ENCODE measurements at places on chromosomes 7 and 10.

DNA sequence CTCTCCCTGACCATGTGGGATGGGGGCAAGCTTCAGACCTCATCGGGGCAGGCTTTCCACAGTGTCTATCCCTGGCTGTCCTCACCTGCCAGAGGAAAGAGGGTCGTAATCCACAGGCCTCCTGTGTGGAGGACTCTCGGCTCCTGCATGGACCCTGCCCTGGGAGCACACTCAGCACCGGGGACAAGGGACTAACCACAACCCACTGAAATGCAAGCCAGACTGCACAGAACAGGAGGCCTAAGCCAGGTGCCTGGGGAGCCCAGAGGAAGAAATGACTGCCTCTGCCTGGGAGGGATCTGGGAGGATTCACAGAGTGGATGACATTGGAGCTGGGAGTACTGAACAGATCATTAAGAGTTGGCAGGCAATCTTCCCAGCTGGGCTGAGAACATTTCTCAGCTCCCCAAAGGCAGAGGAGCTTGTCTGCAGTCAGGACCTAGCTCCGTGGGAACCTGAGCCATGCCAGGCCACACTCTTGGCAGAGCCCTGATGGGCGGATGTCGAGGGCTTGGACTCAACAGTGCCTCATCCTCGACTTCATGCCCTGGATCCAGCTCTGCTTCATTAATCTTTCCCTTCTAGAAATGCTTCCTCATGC lies 213.4 kb downstream of the USP6NL start:
- DNase-seq, result no peak

- DNase-seq, result no peak
These were observed 19.4 kb upstream of the IL15RA start for GRCh38 chr10:5996696-5997095.

GRCh38 chr7:31550432-31550831 lies 36.5 kb downstream of the ITPRID1 start:
- no peak for DNase-seq

GRCh38 chr7:50396856-50397255 lies 53.3 kb downstream of the FIGNL1 start:
- DNase-seq, result no peak

GRCh38 chr7:101942603-101943210 lies 125.3 kb downstream of the CUX1 start:
- no peak for DNase-seq

GRCh38 chr7:138662076-138662990 lies 38.8 kb downstream of the SVOPL start:
- DNase-seq, result no peak

DNA sequence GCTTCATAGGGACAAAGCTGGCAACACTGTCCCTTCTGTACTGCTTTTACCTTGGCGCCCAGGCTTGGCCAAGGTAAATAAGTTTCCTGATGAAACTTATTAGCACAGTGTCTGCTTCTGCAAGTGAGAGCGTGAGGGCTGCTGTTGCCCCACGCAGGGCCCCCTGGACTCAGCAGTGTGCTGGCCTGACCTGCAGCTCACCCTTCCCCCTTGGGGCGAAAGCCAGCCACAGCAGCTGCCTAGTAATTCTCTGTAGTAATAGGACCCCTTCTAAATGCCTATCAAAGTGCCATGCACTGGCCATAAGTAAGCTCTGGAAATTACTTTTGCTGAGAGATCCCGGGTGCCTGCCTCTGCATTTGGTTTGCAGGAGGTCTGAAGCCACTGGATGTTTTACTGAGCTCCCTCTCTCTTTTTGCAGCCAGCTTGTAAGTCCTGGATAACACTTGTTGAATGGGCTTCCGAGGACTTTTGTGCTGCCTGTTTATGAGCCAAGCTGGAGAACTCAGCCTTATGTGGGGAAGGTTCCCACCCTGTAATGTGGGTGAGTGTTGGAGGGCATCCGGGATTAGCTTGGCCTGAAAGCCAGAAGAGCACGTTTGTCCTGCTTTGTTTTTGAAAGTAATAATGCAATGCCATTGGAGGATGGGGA lies 293.9 kb downstream of the C7orf25 start:
- no peak for DNase-seq

- no peak for DNase-seq
These were observed 579 bp downstream of the IDI1 start for GRCh38 chr10:1048349-1048731.

- no peak for DNase-seq
These were observed 13.5 kb upstream of the MSRB2 start for GRCh38 chr10:23081891-23082290.

GRCh38 chr10:110698782-110699201 lies 54.7 kb downstream of the RBM20 start:
- no peak for DNase-seq

DNA sequence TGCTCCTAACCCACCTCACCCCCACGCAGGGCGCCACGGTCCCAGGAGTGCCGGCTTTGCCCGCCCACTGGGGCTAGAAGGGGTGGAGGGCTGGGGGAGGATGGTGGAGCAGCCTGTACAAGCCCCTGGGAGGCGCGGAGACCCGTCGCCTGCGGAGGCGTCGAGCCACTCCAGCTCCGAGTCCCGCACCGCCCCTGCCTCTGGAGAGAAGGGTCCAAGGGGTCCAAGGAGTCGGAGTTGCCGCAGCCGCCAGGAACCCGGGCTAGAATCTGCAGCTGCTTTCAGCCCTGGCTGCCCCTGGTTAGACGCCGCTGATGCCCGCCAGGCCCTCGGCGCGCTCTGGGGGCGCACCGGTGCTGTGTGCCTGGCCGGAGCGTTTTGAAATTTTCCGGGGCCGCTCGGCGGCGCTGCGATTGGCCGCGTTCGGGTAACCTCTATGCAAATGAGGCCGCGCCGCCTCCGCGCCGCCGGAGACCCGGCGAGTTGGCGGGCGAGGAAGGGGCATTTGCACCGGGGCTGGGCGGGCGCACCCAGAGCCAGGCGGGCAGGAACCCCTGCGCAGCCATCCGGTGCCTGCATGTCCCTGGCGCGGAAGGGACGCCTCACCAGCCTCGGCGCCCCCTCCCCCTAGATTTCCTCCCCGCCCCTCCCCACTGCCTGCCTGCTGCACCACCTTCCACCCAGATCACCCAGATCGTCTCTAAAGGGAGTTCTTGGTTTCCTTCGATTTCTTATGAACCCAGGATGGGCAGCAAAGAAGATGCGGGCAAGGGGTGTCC lies at the start of gene HMX2:
Gene HMX2, plus strand, starts transcription at position 502 of the 779 bp plus-strand sequence. Its CDS starts 243 bp downstream, at position 745.
- DNase-seq, result no peak

- no peak for DNase-seq
These were observed 61.6 kb upstream of the MRLN start for GRCh38 chr10:59814878-59815277.

- no peak for DNase-seq
These were observed 584.6 kb upstream of the POM121L12 start for GRCh38 chr7:52450816-52451215.

GRCh38 chr10:106136175-106136574 lies 1028.3 kb downstream of the SORCS1 start:
- no peak for DNase-seq

GRCh38 chr7:128446306-128446705 lies 9.4 kb upstream of the HILPDA start:
- DNase-seq, result no peak

GRCh38 chr10:128300290-128300824 lies 174.1 kb upstream of the MKI67 start:
- no peak for DNase-seq

DNA sequence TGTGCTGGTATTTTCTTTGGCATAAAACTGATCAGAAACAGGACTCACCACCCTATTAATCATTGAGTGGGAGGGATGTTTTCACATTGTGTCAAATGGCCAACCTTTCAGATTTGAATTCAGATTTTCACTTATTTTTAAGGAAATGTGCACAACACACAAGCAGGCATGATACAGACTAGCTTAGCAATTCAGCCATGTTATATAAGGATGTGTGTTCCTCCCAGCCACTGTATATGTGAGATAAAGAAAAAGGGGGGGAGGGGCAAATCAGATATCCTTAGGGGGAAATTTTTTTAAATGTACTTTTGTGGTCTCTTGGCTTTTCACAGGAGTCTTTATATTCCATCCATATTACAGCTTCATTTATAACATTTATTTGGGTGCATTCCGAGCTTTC lies 3.1 kb downstream of the GAD2 start:
- no peak for DNase-seq

GRCh38 chr10:117249493-117250093 lies 8.7 kb downstream of the SLC18A2 start:
- DNase-seq, result no peak

- DNase-seq, result no peak
These were observed 329.0 kb downstream of the ACTR3B start for GRCh38 chr7:153088601-153089000.

DNA sequence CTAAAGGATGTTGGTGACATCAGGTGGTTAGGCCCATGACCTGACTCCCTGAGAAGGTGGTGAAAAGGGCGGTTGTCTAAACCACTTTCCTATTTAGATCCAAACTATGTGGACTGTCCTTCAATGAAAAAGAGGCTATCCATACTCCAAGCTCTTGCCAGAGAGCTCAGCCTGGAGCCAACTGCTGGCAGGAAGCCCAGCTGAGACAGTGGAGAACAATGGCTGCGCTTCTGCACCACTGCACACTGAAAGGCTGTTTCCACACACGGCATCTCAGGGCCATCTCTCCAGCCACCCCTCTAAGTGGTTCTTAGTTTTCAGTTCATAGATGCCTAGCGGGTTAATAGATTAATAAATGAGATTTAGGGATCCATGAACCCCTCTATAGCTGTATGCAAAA lies 488.8 kb upstream of the ZMIZ1 start:
- no peak for DNase-seq

- DNase-seq, result no peak
These were observed 299.1 kb downstream of the GRID1 start for GRCh38 chr10:86067436-86068050.

DNA sequence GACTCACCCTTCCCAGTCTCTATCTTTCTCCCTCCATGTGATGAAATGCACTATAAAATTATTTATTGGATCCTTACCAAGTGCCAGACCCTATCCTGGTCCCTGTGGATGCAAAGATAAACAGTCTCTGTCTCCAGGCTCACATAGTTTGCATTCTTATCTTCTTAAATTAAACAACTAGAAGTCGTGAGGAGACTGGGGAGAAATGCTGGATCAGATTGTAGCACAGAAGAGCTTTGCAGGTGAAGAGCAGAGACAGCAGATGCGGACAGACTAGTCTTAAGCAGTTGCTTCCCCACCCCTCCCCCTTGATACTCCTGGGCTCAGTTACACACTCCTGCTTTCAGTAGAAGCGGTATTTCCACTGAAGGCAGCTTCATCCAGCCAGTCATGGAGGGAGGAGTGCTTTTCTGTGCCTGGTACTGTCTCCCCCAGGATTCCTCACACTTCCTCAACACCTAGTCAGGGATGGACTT lies 20.8 kb upstream of the CDK1 start:
- no peak for DNase-seq

DNA sequence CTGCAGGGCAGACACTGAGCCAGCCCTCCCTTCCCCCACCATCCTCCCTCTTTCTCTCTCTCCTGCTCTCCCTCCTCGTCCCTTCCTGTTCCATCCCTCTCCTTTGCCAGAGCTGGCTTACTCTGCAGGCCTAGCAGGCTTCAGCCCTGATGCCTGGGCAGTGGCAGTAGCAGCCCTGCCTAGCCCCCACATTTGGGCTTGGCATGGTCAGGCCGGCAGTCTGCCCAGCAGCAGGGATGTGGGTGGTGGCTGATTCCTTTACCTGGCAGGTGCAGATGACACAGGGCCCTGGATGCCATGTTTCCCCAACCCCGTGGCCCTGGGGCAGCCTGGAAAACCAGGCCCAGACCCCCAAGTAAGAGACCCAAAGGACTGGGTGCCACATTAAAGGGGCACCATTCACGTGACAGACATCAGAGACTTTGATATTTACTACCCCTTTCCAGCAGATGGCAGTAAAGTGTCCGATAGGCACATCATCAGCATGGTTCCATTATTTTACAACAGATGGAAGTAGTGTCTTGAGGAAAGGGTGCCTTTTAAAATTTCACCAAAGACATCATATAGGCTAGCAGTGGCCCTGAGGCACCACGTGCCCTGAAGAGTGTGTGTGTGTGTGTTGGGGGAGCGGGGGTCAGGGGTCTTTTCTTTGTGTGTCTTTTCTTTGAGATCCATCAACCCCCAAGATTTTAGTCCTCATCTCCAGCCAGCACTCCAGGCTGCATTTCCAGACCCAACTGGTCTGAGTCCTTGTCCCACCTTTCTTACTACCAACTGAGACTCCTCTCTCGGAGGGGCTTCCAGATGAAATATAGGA lies 5.9 kb downstream of the KCP start:
- peak; percentile 38 for DNase-seq

DNA sequence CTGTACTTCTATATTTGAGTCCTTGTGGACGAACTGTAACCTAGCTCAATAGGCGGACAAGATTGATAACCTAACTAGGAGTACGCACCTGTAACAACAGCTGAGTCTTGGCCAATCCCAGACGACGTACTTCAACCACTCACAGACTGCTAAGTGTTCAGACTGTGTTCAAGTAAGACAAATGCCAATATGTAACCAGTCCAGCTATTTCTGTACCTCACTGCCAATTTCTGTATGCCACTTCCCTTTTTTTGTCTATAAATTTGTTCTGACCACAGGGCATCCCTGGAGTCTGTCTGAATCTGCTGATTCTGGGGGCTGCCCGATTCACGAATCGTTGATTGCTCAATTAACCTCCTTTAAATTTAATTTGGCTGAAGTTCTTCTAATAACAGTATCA lies 32.2 kb downstream of the HACD1 start:
- DNase-seq, result no peak

GRCh38 chr7:31302356-31302755 lies 38.2 kb downstream of the NEUROD6 start:
- DNase-seq, result no peak

DNA sequence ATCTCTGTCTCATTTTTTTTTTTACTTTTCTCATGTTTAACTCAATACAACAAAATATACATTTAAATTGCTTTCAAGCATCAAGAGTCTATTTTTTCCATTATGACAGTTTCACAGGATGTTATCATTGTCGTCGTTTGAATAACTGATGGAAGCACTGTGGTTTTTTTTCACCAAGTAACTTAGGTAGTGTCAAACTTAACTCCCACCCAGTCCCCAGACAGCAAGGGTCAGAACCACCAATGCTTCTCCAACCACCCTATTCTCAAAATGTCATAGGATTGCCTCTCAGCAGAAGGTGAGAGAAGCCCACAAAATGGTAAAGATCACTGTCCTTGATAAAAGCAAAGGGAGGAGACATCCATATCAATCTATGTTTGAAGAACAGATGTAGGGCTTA lies 339.4 kb downstream of the SFMBT2 start:
- DNase-seq, result no peak

- DNase-seq, result no peak
These were observed 8.1 kb downstream of the TASOR2 start for GRCh38 chr10:5692461-5693358.

- no peak for DNase-seq
These were observed 24.0 kb downstream of the OR9A2 start for GRCh38 chr7:143002898-143003297.
